ENCODE measurements at places on chromosomes 6 and 20. TPM values are rescaled to one million over a fixed set of nuclear protein-coding genes. Genes with fewer than 3 reads are reported as not detected.

- no peak for DNase-seq
- H3K27me3 ChIP-seq = no peaks in the 10 kb centered on the region
- no peaks in the 10 kb centered on the region for H3K36me3 ChIP-seq
- H3K4me3 ChIP-seq = no peak overlapping the region
These were observed 208.4 kb downstream of the ANKRD60 start for GRCh38 chr20:58019850-58020625.

GRCh38 chr6:45212976-45213375, 115.2 kb upstream of the RUNX2 start:
- H3K4me1 ChIP-seq = no peaks in the 10 kb centered on the region
- no peak for DNase-seq
- H3K27me3 ChIP-seq = no peaks in the 10 kb centered on the region
- H3K27ac ChIP-seq = no peak overlapping the region
- no peak overlapping the region for H3K4me3 ChIP-seq

GTSF1L gene
- not detected for total RNA-seq

DNA sequence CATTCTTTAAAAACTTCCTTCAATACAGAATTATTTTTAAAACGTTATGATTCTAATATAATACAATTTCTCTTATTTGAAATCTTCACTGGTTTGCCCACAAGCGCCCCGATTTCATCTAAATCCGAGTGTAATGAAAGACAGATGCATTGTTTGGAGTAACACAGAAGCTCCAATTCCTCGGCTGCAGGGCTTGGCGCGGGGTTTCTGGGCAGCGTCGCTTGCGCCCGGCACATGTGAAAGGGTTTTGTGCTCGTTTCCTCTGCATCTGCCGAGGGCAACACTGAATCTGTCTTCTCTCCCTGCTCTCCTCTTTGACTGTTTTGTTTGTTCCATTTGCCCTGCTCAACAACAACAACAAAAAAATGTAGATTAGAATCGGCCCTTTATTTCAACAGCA, 248.6 kb upstream of the QKI start:
- peaks cover 5% of the 10 kb centered on the region for H3K4me1 ChIP-seq
- DNase-seq = no peak
- no peaks in the 10 kb centered on the region for H3K36me3 ChIP-seq

- no peaks in the 10 kb centered on the region for H3K4me1 ChIP-seq
- no peak for DNase-seq
- H3K36me3 ChIP-seq = no peaks in the 10 kb centered on the region
- H3K27ac ChIP-seq = no peak overlapping the region
These were observed 502.4 kb downstream of the LMBRD1 start for GRCh38 chr6:69294407-69294806.

GRCh38 chr6:39051399-39052122, 3.0 kb downstream of the GLP1R start:
- no peaks in the 10 kb centered on the region for H3K4me1 ChIP-seq
- H3K27me3 ChIP-seq = no peaks in the 10 kb centered on the region
- no peaks in the 10 kb centered on the region for H3K36me3 ChIP-seq
- DNase-seq = no peak

Measured in tibial nerve (tissue), 4 donors.